Thoracic aorta (tissue), 2 donors: ENCODE measurements at places on chromosomes 6 and 20.

DNA sequence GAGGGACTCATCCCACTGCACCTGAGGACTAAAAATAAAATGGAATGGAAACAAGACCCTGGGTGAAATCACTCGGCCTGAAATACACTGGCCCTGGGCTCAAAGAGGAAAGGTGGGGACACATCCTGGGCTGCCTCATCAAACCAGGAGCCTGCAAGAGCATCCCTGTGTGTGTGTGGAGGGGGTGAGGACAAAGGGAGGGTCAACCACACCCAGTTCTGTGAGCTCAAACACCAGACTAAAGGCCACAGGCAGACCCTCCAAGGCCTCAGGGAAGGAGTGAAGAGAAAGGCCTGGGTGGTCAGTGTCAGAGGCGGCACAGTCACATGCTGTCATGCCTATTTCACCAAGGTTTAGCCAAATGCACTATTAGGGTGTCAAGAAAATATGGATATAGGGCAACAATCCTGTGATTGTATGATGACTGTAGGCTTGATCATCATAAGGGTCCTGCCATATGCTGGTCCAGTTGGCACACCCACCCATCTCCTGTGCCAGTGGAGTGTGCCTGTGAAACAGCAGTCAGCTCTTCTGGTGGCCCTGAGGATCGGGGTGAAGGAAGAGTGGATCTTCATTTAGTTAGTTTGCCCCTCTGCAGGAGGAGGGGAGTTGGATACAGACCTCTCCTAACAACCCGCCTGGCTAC lies 28.9 kb downstream of the SRSF3 start:
- DNase-seq, result no peak

- no peak for DNase-seq
Measured at GRCh38 chr6:31107052-31107451, 5.3 kb downstream of the C6orf15 start.

GRCh38 chr20:32891926-32892660 lies 33.4 kb downstream of the EFCAB8 start:
- DNase-seq, result no peak

DNA sequence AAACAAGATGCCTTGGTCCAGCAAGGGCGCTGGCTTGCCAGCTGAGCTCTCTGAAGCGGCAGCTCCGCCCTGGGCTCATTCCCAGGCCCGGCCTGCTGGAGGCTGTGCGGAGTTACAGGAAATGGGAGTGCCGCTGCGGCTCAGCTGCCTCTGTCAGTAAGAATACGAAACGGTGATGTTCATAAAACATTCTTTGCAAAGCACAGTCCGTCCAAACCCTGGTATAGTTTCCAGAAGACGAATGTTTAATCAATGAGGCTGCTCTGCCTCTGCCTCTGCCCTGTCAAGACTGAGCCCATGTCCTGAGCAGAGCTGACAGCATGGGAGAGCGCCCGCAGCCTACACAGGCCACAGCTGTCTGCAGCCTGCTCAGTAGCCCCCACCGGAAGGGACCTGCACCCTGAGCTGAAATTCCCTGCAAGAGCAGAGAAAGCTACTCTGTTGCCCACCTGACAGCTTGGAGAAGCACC lies 153.3 kb upstream of the SNX9 start:
- peak; percentile 33 for DNase-seq

DNA sequence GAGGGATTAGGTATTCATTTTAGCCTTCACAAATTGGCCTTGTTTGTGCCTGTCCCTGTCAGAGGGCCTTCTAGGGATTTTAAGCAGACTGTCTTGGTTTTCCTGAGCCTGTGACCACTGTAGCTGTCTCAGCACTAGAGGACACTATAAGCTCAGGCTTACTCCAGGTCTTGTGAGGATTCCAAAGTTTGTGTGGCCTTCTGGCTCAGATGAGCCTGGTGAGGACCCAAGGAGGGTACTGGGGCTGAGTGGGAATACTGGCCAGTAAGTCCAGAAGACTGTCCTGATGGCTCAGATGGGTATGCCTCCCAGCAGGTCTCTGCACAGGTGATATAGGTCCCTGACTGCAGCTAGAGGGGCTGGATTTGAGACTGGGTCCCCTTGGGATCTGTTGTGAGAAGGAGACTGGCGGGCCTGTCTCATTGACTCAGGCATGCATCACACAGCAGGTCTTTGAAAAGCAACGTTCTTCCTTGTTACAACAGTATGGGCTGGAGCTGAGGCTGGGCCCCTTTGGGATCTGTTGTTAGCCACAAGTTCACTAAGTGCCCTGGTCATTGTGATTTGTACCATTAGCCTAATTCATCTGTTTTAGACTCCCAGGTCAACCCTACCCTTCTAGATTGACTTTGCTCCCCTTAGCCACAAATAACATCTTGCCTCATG lies 26.3 kb upstream of the TFB1M start:
- DNase-seq, result no peak

- no peak for DNase-seq
Measured at GRCh38 chr20:41403604-41404003, 37.0 kb upstream of the EMILIN3 start.

DNA sequence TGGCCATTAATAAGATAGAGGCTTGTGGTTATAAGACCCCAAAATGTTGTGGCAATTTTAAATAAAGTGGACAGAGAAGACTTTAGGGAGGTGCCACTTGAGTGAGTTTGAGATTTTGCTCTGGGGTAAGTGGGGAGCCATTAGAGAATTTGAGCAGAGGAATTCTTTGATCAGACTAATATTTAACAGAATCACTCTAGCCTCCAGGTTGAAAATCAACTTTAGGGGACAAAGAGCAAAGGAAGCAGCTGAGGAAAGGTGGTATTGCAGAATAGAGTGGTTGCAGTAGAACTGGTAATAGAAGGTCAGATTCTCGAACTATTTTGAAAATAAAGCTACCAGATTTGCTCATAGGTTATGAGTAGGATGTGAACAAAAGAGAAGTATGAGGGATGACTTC lies 50.7 kb upstream of the RNF146 start:
- DNase-seq, result no peak

GRCh38 chr6:42007286-42008137 lies 42.8 kb upstream of the TAF8 start:
- no peak for DNase-seq

- no peak for DNase-seq
Measured at GRCh38 chr6:131331151-131331550, 195.9 kb downstream of the AKAP7 start.

- DNase-seq, result no peak
Measured at GRCh38 chr6:10771371-10771894, 23.8 kb downstream of the TMEM14B start.

DNA sequence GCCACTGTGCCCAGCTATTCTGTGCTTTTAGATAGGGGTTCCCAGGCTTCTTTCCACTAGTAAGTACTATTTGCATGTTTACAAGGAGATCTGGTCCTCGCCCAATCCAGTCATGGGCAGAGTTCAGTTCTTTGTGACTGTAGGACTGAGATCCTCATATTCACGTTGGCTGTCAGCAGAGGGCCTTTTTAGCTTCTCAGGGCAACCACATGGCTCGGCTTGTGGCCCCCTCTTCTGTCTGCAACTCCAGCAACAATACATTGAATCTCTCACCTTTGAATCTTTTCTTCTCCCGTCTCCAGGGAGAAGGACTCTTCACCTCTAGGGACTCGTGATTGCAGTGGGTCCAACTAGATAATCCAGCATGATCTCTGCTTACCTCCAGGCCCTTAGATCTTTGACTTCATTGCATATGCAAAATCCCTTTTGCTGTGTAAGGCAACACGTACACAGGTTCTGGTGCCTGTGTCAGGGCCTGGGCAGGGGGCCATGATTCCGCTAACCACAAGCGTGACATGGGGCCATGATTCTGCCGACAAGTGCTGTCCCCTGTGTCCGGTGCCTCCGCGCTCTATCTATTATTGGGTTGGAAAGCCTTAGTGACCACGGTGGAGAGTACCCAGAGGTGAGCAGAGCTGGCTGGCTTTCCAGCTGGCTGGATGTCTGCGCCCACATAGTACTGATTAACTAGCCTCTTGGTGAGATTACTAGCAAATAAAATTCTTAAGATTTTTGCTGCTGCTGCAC lies 5.1 kb downstream of the CCR6 start:
- no peak for DNase-seq

GRCh38 chr6:166592821-166593220 lies 6.3 kb upstream of the RAMACL start:
- DNase-seq, result no peak

DNA sequence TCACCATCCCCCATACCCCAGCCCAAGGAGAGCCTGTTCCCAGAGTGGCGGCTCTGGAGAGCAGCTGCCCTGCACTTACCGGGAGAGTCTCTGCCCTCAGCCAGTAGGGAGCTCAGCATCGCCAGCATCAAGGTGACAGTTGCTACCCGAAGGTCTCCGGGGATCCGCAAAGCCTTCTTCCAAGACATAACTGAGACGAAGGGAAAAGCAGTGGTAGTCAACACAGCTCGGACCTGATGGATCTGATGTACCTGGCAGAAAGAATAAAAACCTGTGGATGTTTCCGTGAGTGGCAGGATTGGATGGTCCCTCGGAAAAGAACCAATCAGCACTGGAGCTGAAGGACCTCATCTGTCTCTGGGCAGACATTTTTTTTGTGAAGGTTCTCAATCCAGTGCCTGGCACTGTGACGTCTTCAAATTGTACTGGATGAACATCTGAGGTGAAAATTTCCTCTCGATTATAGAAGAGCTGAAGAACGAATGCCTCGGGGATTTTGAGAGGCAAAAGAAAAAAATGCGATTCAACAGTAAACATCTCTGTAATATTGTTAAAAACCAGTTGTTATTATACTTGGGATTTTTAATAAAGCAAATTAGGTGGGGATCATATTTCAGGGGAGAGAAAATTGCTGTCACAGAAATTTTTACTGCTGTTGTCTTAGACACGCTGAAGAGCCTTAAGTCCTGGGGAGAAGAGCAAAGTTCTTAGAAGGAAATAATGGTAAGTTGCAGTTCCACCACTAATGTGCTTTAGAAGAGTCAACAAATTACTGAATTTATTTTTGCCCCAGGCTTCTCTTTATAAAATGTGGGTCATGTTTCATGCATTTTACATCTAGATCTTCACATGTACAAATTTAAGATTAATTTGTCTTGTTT lies at the start of gene HLA-DQB1:
Gene HLA-DQB1 (minus strand): TSS at position 238 of the 881 bp plus-strand sequence. CDS start 50 bp downstream, at position 188.
- no peak for DNase-seq

DNA sequence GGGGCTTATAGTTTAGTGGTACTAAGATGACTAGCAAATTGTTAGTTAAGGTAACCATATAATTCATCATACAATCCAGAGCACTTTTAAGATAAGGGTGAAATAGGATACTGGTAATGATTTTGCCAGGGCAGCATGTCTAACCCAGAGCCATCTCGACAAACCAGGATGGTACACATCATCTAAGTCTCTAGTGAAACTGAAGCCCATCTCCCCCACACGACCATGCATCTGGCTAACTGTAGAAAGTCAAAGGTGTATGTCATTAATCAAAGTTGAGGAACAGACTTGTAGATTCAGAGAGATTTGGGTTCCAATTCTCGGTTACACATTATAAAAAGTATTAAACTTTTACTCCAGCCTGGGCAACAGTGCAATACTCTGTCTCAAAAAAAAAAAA lies 78.3 kb downstream of the PRKN start:
- DNase-seq, result no peak

- DNase-seq, result no peak
Measured at GRCh38 chr20:1122388-1123315, 4.2 kb downstream of the PSMF1 start.

DNA sequence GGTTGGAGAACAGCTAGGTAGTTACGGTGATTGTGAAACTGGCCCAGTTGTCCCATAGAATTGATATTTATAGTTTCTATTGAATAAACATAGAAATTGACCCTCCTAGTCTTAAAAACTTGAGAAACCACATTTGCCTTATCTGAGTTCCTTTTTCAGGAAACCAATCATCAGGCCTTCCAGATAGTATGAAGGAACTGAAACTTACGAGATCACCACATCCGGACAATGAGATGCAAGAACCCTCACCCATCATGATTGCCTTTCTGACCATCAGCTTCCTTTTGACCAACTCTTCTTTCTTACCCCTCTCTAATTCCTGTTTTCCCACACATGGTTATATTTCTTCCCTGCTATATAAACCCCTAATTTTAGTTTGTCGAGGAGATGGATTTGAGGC lies 21.8 kb downstream of the SLC35F1 start:
- no peak for DNase-seq

DNA sequence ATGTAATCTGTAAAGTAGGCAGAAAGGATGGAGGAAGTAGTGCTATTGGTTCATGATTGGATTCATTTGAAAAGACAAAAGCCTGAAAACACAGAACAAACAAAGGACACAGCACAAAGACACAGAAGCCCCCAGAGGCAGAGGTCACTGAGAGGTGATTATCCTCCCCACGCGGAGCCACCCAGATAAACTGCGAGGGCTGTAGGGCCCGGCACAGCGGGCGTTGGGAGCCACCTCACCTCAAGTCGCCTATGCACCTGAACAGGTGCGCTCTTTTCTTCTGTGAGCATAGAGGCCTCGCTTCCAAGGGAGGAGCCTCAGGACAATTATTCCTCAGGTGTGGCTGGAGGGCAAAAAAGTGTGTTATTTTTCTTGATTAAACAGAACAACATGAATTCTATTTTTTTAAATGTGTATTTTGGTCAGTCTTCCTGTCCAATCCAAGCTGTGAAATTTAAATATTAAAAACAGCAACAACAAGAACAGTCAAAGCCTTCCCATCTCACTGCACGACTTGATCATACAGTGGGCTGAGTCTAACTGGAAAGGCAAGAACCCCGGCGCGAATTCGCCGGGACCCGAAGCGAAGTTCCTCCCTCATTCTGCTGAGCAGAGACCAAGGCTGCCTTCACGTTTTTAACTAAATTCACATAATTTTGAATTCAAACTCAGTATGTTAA lies 205.3 kb downstream of the THBS2 start:
- DNase-seq, result no peak
